ENCODE measurements at places on chromosomes 2 and 18.

DNA sequence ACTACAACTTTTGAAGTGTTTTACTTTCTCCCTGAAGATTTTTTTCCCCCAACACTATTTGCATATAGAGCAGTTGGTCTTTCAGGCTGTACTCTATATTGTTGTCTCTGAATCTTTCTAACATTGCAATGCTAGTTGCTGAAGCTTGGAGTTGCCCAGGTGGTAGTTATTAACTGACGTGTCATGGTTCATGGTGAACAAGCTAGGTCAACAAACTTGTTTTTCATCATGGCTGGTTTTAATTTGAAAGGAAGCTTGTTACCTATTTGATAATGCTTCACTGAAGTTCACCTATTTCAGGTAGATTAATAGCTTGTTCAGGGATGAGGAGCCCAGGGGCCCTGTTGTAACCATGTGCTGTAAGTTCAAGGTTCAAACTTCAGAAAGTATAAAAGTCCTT, 158.8 kb upstream of the ZEB2 start:
- DNase-seq: no peak

DNA sequence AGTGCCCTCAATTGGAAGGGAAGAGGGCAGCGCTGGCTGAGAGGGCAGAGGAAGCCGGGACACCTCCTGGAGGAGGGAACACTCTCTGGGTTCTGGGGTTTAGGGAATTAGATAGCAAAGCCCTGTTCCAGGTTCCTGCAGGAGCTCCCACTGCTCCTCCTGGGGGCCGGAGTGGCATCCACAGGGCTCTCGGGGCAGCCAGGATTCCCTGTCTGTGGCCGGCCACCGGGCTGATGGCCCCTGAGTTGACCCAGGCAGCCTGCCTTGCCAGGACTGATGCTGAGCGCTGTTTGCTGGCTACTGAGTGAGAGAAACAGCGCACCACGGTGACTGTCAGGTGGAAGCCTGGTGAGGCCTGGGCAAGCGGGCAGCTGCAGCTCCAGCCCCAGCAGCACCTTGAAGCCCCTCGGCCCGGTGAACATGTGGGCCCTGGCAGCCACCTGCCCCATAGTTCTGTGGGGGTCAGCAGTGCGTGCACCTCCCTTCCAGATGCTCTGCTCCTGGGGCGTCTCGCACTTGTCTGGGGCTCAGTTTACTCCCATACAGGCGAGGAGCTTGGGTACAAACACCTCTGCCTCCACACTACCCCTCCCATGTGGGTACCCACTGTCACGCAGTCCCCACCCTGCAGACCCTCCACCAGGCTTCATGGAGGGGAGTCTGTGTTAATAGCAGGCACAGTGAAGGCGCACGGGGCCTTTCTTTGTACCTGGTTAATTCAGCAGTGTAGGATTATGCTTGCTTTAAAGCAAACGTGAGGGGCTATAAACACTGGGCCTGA, 7.7 kb upstream of the ALLC start:
- DNase-seq: peak; percentile 74

DNA sequence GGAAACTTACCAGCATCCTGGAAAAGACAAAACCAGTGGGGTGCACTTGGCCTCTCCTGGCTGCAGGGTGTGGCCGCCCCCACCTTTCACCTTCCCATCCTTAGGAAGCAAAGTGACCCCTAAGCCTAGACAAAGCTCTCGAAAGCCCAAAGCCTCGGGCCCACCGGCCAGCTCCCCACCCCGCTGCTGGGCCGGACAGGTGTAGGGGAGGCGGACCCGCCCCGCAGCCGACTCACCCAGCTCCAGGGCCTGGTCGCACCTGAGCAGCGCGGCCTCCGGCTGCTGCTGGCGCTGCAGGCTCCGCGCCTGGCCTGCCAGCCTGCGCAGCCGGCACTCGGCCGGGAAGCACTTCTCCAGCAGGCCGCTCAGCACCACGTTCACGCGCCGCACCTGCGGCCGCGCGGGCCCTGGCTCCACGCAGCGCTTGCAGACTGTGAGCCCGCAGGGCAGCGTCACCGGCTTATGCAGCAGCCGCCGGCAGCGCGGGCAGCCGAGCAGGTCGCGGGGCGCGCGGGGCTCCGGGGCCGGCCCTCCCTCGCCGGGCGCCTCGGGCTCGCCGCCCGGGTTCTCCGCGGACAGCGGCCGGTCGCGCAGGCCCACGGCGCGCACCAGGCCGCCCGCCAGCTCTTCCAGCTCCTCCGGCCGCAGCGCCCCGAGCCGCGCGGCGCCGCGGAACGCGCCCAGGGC, 979 bp downstream of the LONRF2 start:
- DNase-seq: peak; percentile 86

DNA sequence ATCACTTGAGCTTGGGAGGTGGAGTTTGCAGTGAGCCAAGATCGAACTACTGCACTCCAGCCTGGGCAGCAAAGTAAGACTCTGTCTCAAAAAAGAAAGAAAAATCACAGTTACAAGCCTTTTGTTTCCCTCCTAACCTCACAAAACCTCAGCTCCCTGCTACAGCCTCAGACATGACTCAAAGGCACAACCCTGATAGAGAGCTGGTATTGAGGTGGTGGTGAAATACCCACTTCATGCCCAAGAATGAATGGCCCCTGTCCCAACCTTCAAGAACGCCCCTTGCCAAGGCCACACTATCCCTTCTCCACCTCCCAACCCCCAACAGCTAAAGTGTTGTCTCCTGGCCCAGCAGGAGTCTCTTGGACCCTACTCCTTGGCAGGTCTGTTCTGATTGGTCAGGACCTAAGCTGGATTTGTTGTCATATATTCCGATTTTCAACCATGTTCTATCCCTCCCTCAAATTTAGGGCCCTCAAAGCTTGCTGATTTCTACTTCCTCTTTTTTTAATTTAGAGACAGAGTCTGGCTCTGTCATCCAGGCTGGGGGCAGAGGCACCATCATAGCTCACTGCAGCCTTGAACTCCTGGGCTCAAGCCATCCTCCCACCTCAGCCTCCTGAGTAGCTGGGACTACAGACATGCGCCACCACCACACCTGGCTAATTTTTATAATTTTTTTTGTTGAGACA, 61.9 kb upstream of the BZW1 start:
- no peak for DNase-seq

- peak; percentile 92 for DNase-seq
Observed at GRCh38 chr18:59697236-59697932, at the start of gene CCBE1. TSS of gene CCBE1 (minus strand) at chr18:59697423.

GRCh38 chr2:96470636-96471035, 34.5 kb downstream of the NEURL3 start:
- DNase-seq: peak; percentile 93

- DNase-seq: no peak
Observed at GRCh38 chr2:44706681-44707553, 234.6 kb upstream of the SIX3 start.

GRCh38 chr2:233271693-233272092, 20.2 kb downstream of the ATG16L1 start:
- no peak for DNase-seq

DNA sequence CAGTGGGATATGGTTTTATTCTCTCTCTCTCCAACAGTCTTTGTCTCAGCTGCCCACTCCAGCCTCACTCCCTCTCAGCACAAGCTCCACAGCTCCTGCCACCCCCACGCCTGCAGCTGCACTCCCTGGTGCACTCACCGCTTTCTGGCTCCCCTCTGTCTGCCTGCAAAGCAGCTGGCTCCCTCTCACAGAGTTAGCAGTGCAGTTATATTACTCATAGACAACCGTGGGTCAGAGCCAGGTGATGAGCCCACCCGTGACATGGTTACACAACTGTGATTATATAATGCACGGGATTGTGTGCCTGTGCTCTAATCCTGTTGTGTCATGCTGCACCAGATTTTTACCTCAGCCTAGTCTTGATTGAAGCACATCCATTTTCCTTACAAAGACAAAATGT, 276.9 kb upstream of the CHAC2 start:
- no peak for DNase-seq

DNA sequence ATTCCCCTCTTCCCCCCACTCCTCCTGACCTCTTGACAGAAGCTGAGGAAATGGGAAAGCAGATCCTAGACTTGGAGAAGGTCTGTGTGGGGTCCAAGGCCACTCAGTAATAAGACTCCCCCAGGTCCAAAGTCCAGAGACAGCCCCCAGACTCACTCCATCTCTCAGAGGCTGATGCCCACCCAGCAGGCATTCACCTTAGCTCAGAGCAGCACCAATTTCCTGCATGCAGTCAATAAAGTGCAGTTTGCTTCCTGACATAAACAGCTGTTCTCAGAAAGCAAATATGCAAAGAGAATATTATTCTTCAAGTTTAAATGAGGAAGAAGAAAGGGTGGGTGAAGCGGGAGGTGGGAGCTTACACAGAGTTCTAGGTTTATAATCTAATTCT, 84.1 kb upstream of the RTN4 start:
- DNase-seq: no peak

GRCh38 chr18:57437766-57438671, 2.8 kb downstream of the ONECUT2 start:
- peak; percentile 94 for DNase-seq

DNA sequence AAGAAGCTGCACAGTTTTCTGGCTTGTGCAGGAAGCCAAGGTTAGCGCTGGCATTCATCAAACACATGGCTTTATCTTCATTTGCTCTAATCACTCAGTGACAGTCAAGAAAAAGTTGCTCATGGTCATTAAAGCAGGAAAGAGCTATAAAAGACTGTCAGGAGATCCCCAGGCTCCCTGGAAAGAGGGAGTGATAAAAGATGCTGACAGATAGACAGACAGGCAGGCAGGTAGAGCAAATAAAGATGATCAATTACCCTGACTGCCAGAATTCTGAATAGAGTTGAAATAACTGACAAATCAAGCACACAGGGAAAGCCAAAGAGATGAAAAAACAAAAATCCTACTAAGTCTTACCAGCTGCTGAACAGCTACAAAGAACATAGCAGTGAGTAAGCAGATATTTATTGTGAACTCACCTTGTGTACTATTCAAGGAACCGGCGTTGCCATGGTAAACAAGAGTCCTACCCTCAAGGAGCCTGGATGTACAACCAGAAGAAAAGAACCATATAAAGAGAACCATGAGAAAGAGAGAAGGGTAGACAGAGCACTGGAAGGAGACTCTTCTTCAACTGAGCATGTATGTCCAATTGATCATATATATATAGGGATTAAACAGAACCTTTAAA, 68.0 kb downstream of the RNF152 start:
- no peak for DNase-seq

DNA sequence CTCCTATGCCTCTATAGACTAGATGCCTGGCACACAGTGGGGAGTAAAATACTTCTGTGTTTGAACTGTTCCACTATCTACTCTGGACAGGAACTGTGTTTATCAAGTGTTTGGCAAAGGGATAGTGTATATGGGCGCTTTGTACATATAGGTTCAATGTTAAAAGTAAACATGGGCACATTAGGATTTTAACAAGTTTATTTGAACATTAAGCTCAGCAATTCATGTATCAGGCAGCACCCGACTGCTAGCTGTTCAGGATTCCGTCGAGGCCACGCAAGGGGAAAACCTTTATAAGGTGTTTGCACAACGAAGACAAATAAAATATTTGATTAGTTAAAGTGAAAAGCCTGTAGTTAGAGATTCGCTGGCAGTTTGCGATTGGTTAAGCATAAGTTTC, 43.4 kb upstream of the ROCK2 start:
- DNase-seq: no peak

DNA sequence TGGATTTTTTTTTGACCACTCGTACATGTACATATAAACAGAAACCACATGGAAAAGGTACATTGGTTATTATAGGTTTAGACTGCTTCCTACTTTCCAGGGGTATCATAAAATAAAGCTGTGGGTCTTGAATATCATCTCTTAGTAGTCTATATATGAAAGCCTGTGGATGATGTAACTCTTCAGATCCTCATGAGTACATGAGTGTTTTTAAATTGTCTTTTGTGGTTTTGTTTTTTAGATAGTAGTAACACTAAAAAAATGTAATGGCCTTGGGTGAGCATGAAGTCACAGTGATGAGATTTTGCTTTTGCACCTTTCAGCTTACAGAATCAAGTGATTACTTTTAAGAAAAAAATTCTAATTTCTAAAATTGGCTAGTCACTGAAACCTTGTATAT, 80.2 kb downstream of the RAB3GAP1 start:
- no peak for DNase-seq

- no peak for DNase-seq
Observed at GRCh38 chr2:199042660-199043379, 414.9 kb downstream of the SATB2 start.

DNA sequence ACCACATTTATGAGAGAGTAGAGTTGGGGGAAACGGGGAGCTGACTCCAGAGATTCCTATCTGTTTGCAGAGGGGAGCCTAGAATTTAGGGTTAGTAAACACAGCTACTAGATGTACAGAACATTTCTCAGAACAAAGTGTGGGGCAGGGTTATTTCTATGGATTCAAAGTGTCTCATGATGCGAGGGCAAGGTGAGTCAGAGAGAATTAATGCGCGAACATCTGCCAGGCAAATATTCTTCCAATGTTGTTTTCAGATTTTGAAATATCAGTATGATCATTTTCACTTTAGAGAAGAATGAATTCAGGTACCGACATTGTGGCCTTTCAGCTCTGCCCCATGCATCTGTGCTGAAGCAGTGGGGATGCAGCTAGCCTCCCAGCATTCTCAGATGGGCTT, 2.0 kb upstream of the DSEL start:
- no peak for DNase-seq
